ENCODE measurements at places on chromosomes 16 and 17. TPM values are rescaled to one million over a fixed set of nuclear protein-coding genes. Genes with fewer than 3 reads are reported as not detected.

The C16orf46 gene
- total RNA-seq, result not detected

The KRT28 gene
- not detected for total RNA-seq

The SEPHS2 gene
- total RNA-seq, result 8.2 TPM

The CCL8 gene
- not detected for total RNA-seq

The RTN4RL1 gene
- total RNA-seq, result 4.3 TPM

The OR1A1 gene
- total RNA-seq, result not detected

- no peak for DNase-seq
These were observed 183.5 kb upstream of the ANKFN1 start for GRCh38 chr17:55969562-55970324.

DNA sequence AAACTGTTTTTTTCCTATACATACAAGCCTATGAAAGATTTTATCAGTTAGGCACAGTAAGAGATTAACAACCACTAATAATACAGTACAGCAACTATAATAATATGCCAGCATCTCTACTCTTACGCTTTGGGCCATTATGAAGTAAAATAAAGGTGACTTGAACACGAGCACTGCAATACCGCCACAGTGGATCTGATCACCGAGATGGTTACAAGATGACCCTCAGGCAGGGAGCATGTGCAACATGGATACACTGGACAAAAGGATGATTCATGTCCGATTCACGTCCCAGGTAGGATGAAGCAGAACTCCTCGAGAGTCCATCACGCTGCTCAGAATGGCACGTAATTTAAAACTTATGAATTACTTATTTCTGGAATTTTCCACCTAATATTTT lies 10.5 kb downstream of the PELP1 start:
- no peak for DNase-seq

DNA sequence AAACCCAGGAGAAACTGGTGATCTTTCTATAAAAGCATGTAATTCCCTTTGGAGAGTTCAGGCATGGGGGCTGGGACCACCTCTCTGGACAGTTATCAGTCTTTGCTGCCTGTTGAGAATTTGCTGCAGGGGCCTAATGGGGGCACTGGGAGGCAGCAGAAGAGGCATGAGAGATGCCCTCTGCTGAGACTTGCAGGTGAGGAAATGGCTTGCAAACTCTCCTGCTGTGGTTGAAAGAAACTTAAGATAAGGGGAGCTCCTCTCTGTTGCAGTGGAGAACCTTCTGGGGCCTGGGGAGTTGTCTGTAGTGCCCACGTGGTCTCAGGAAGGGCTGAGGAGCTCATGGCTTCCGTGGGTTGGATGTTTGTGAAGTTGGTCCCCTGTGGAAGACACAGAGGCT lies 301.1 kb upstream of the FOXF1 start:
- DNase-seq, result no peak

- DNase-seq, result peak; percentile 10
These were observed 21.7 kb downstream of the KRT23 start for GRCh38 chr17:40915721-40916256.

- no peak for DNase-seq
These were observed 159.5 kb downstream of the MSI2 start for GRCh38 chr17:57415751-57416207.

- peak; percentile 95 for DNase-seq
These were observed 96.2 kb downstream of the RAP1GAP2 start for GRCh38 chr17:2892305-2892971.

- no peak for DNase-seq
These were observed 2.9 kb downstream of the PHKB start for GRCh38 chr16:47463771-47464624.

DNA sequence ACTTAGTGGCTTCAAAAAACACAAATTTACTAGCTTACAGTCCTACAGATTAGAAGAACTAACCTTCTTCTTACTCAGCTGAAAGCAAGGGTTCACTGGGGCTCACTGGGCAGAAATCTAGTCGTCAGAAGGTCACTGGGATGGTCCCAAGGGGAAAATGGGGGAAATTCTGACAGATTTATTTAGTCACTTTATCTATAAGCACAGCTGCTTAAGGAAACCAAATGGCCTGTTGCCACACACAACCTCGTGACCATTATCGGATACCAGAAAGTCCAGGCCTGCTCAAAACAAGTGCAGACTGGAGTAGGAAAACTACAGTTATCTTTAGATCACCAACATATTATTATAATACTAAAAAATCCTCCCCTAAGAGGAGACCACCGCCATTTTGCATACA lies 374.6 kb upstream of the ASIC2 start:
- DNase-seq, result no peak
